Hematopoietic multipotent progenitor cell treated with erythropoietin and hydrocortisone succinate and interleukin-3 and kit ligand, for 6 days (in vitro differentiated cells): ENCODE measurements at places on chromosomes 2 and 18.

GRCh38 chr2:232386740-232387450 is 8.3 kb downstream of the ALPP start:
- DNase-seq, result no peak

DNA sequence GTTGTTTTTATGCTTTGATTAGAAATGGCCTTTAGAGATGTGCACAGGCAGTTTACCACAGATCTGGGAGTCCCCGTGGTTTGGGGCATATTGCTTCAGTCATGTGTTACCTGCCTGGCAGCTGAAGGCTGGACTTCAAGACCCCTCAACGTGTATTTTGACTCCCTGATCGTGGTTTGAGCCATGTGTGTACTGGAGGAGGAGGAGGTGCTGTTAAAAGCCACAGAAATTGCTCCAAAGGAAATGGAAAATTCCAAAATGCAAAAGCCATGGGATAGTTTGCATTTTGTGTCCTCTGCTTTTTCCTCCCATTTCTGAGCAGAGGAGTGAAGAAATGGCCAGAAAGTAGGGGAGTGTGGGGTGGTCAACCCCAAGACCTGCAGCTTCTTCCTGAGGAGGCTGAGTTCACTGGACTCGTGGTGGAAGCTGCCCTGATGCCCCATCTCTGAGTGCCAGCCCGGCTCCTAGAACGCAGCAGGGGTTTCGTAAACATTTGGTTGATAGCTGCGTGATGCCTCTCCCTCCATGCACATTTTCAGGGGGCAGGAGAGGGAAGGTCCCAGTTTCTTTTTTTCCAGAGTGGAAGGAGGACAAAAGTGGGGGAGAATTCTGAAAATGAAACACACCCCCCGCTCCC is 45.7 kb downstream of the ITGB1BP1 start:
- no peak for DNase-seq

DNA sequence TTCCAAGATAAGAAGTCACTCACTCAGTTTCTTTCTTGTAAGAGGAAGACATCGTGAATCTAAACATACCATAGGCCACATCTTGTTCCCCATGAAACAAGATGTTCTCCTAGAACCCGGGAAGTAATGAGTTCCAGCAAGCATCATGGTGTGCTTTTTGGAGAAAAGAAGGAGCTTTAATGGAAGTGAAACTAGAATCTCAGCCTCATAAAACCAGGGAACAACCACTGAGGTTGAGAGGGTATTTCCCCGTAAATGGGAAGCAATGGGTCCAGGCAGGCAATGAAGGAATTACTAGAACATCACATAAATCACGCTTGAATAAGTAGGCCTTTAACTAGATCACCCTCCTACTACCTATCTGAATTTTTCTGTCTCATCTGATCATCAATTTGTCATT is 40.3 kb downstream of the PSTPIP2 start:
- DNase-seq, result no peak

GRCh38 chr2:19899985-19900930 is 1.5 kb downstream of the TTC32 start:
- DNase-seq, result peak; percentile 49

- no peak for DNase-seq
Measured at GRCh38 chr18:42475157-42475556, 520.1 kb downstream of the PIK3C3 start.

- no peak for DNase-seq
Measured at GRCh38 chr2:73018188-73018825, 53.2 kb downstream of the SFXN5 start.

DNA sequence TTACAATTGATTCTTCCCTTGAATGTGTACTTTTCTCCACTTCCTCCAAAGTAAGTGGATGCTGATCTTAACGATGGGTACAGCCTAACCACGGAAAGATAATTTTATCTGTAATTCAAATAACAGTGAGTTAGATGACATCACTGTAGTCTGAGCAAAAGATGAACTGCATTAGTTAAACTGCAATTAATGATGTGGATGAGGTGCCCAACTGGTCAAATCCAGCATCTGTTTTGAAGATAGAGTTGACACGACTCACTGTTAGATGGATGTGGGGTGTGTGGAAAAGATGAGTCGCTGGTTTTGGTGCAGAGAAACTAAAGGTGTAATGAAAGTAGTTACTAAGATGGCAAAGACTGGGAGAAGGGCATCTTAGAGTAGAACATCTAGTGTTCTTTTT is 270.5 kb upstream of the MEIS1 start:
- DNase-seq, result no peak

GRCh38 chr2:111119822-111120252 is 877 bp upstream of the BCL2L11 start:
- DNase-seq, result peak; percentile 49

DNA sequence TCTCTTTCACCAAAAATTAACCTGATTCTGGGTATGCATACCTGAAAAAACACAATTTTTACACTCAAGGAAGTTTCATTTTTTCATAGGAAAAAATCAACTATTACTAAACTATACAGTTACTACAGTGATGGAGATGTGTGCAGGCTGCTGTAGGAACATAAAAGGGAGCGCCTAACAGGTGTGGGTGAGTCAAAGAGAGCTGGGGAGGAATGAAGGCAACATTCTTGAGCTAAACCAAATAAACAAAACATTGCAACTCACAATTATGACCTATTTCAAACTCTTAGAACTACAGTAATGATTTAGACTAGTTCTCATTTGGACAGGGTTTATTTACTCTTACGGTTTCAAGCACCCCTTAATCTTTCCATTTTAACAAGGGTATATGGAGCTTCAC is 13.4 kb upstream of the CLASP1 start:
- no peak for DNase-seq

- no peak for DNase-seq
Measured at GRCh38 chr2:48619526-48619925, 1.9 kb downstream of the GTF2A1L start.

- no peak for DNase-seq
Measured at GRCh38 chr18:58645398-58645797, 16.5 kb upstream of the ALPK2 start.

- no peak for DNase-seq
Measured at GRCh38 chr2:56981554-56981953, 797.8 kb downstream of the CCDC85A start.

DNA sequence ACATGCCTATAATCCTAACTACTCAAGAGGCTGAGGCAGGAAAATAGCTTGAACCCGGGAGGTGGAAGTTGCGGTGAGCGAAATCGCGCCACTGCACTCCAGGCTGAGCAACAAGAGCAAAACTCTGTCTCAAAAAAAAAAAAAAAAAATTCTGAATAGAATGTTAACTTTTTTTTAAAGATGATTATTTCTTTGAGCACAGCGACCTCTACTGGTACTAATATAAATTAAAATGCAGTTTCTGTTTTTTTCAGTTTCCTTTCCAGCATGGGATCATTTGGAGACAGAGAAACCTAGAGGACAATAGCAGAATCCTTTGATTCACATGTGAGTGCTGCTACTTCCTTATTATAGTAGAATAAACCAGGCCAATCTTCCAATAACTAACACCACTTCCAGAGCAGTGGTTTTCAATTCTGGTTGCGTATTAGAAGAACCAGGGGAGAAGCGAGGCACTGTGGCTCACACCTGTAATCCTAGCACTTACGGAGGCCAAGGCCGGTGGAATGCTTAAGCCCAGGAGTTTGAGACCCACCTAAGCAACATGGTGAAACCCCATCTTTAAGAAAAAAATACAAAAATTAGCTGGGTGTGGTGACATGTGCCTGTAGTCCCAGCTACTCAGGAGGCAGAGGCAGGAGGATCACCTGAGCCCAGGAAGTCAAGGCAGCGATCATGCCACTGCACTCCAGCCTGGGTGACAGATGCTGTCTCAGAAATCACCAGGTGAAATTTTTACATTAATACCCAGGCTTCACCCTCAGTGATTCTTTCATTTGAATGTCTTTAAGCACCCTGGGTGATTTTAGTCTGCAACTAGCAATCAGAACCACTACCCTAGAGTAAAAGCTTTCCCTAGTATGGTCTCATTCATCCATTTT is 10.1 kb downstream of the SRSF7 start:
- peak; percentile 77 for DNase-seq

- DNase-seq, result no peak
Measured at GRCh38 chr2:191757208-191757607, 79.3 kb downstream of the NABP1 start.

GRCh38 chr2:223267160-223267951 is 215.4 kb downstream of the KCNE4 start:
- no peak for DNase-seq

- no peak for DNase-seq
Measured at GRCh38 chr2:217685255-217685605, 317.6 kb downstream of the TNS1 start.

GRCh38 chr2:229947544-229947943 is 25.2 kb downstream of the FBXO36 start:
- no peak for DNase-seq

- DNase-seq, result no peak
Measured at GRCh38 chr18:65415098-65415497, 335.7 kb upstream of the CDH7 start.
